Astrocyte of the cerebellum (primary cell): ENCODE measurements at places on chromosomes 4 and X.

DNA sequence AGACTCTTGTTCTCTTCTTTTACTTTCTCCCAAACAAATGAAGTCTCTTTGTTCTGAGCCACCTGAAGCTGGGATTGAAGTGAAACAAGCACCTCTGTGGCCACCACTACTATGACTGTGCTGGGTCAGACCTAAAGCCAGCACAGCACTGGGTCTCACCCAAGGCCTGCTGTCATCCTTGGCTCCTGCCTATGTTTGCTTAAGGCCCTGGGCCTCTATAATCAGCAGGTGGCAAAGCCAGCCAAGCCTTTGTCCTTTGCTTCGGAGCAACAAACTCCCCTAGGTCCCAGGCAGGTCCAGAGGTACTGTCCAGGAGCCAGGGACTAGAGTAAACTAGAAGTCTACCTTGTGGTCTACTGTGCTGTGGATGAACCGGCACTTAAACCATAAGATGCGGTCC lies 220.6 kb upstream of the ARSJ start:
- DNase-seq, result no peak

DNA sequence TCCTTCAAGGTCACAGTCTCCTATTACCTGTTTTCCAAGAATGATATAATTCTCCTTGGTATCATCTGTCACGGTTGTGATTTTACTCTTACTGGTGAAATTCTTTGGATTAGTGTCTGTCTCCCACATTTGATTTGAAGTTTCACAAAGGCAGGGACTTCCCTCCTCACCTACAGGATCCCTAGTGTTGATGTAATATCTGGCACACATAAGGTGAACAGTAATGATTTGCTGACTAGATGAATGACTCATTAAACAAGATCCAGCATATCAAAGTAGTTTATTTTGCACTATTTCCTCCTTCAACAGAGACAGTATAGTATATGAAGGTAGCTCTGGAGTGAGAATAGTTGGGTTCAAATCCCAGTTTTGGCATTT lies 135.3 kb upstream of the IL1RAPL2 start:
- no peak for DNase-seq

DNA sequence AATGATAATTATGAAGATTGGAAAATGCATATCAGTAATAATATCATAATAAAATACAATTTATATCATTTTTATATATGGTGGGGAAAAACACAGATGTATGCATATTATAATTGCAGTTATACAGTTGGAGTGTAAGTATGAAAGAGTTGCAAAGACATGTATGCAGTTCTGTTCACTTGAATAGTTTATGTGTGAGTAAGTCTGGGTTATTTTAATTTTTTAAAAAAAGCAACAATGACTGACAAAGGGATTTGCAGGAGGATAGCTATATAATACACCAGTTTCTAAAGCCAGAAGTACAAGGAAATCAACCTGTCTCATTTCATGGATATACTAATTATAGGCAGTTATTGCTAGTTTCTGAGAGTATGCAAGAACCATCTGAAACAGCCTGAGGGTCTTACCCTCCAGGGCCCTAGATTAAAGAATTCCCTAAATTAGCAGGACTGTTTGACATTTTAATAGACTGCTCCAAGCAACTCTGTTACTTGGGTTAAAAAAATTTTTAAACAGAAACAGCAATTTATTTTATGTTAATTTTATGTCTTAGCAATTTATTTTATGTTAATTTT lies 40.2 kb downstream of the FAM114A1 start:
- no peak for DNase-seq

- DNase-seq, result no peak
Measured at GRCh38 chrX:16101581-16101980, 21.8 kb upstream of the GRPR start.

DNA sequence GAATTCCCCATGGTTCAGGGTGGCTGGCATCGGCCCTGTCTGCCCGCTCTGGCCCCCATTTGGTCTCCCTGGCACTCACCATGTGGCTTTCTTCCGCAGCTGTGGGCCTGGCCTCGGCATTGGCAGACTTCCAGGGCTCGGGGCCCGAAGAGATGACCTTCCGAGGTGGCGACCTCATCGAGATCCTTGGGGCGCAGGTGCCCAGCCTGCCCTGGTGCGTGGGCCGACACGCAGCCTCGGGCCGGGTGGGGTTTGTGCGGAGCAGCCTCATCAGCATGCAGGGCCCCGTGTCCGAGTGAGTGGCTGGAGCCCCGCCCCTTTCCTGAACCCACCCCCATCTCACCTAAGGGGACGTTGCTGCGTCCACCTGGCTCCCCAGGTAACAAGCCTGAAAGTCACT lies 20.1 kb downstream of the SH3TC1 start:
- no peak for DNase-seq

- DNase-seq, result no peak
Measured at GRCh38 chr4:108320061-108320460, 151.3 kb upstream of the LEF1 start.

GRCh38 chr4:32243926-32244325 lies 1523.8 kb downstream of the PCDH7 start:
- DNase-seq, result no peak

DNA sequence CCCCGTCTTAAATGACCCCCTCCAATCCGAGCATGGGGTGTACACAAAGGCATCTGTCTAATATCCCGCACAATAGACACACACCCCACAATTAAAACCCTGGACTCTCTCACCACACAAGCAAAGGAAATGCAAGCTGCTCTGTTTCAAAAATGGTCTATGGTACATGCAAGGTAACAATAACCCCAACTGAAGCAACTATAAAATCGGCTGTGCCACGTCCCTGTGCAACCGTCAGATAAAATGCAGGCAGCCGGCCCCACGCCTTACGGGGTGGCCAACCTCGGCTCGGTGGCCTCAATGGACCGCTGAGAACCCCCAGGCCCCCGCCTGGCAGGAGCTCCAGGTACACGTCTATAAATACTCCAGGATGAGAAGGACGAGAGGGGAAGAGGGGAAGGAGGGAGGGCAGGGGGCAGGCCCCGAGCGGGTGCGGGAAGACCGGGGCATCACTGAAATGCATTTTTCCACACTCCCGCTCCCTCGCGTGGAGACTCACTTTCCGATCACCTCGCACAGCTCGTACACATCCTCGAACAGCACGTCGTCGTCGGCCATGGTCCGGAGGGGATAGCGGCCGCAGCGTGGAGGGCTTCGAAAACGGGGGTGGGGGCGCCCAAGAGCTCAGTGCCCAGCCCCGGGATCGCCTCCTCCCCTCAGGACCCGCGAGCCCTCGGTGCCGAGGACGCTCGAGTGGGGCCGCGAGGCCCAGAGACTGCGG lies 763 bp downstream of the CASK start:
- DNase-seq, result no peak

DNA sequence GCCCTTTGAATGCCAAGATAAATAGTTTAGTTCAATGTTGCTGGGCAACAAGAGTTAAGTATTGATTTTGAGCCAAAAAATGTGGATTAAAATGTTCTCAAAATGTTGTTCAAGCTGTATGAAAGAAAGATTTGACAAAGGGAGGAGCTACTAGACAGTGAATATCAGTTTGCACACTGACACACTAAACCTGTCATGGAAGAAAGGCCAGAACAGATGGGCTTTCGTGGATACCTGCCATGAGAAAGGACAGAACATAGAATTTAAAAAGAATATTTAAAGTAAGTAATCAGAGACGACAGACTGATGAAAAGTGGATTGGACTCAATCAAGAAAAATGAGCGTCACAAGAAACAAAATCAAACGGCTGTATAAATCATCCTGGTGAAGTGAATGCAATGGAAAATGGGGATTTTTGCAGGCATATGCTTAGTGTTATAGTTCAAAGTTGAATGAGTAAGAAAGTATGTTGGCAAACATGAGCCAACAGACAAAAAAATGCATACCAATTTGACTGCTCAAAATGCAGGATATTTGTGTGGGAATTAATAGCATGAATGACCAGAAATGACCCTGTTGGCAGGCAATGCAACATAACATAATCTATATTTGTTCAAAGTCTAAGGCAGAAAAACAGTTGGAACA lies 7.4 kb downstream of the PCDH18 start:
- no peak for DNase-seq

- no peak for DNase-seq
Measured at GRCh38 chr4:118711052-118711451, 25.9 kb downstream of the METTL14 start.

DNA sequence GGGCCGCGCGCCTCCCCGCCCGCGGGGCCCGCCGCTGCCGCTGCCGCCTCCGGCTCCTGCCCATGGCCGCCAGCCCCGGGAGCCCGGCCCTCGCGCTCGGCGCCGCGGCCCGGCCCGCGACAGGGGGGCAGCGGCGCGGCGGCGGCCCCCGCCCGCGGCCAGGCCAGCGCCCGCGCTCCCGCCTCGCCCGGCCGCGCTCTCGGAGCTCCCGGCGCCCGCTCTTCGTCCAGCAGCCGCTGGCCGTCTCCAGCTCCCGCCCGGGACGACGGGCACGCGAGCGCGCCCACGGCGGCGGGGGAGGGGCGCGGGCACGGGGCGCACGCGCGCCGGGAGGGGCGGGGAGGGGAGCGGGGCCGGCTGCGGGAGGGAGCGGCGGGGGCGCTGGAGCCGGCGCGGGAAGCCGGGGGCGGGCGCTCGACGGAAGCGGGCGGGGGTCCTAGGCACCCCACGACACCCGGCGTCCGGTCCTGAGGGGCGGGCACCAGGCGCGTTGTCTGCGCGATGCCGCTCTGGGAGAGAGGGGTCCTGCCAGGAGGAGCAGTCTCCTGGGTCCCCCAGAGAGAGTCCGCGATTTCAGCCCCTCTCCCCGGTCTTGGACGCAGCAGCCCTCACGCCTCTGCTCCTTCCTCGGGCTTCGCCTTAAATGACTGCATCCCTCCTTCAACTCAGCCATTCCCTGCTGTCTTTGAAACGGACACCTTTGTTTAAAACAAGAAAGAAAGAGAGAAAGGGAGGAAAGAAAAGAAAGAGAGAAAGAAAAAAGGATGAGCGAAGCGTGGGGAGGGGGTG lies 490 bp upstream of the PDZD4 start:
- no peak for DNase-seq
